T-helper 17 cell (primary cell): ENCODE measurements at places on chromosomes 12 and 14. TPM values are rescaled to one million over a fixed set of nuclear protein-coding genes. Genes with fewer than 3 reads are reported as not detected.

Gene KRT74
- total RNA-seq = not detected

GRCh38 chr14:99780690-99781089 is 12.5 kb upstream of the EML1 start:
- no peak for DNase-seq

Gene GNS
- 22.4 TPM for total RNA-seq

- DNase-seq = no peak
Observed at GRCh38 chr12:74317741-74318140, 219.9 kb upstream of the ATXN7L3B start.

Gene ENDOU
- total RNA-seq = 0.12 TPM

Gene ABCC9
- not detected for total RNA-seq

- peak; percentile 3 for DNase-seq
Observed at GRCh38 chr14:100620255-100621100, 33.3 kb upstream of the BEGAIN start.

Gene NFYB
- total RNA-seq = 11.7 TPM

- no peak for DNase-seq
Observed at GRCh38 chr12:108333898-108334699, 5.0 kb downstream of the CMKLR1 start.

- DNase-seq = no peak
Observed at GRCh38 chr12:53551889-53552291, 44.6 kb upstream of the NPFF start.

GRCh38 chr14:37203423-37203822 is 5.7 kb downstream of the MIPOL1 start:
- DNase-seq = no peak

GRCh38 chr14:61603736-61604135 is 91.6 kb upstream of the HIF1A start:
- no peak for DNase-seq

DNA sequence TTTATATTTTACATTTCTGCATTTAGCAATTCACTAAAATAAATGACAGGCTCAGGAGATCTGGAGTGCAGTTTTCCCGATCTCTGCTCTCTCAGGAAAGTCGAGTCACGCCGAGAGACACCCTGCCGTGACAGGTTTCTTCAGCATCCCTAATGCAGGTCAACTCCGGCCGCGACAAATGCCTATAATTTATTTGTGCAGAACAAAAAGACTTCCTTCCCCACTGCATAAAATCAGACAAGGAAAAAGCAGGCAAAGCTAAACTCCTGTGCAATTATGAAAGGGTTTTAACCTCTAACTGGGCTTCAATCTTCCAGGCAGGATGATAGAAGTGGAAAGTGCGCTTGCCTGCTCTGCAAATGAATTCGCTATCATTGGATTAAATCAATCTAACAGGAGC is 28.1 kb downstream of the SPRING1 start:
- DNase-seq = no peak

Gene SLC7A7
- 0.55 TPM for total RNA-seq

DNA sequence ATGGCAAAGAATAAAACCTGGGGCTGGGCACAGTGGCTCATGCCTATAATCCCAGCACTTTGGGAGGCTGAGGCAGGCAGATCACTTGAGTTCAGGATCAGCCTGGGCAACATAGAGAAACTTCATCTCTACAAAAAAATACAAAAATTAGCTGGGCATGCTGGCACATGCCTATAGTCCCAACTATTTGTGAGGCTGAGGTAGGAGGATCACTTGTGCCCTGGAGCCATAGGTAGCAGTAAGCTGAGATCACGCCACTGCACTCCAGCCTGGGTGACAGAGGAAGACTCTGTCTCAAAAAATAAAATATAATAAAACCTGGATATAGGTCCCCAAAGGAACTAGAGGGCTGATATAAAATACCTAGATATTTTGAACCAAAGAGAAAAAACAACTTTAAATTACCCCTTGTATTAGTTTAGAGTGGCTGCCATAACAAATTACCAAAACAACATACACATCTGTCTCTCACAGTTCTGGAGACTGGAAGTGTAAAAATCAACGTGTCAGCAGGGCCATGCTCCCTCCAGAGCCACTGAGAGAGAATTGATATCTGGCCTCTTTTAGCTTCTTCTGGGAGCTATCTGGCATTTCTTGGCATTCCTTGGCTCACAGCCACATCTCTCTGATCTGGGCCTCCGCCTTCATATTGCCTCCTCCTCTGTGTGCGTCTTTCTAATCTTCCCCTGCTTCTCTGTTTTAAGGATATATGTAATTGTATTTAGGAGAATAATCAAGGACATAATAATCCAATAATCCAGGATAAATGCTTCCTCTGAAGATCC is 47.9 kb upstream of the ATF7IP start:
- DNase-seq = no peak

- no peak for DNase-seq
Observed at GRCh38 chr12:38547586-38547985, 231.0 kb downstream of the ALG10B start.

Gene LALBA
- not detected for total RNA-seq

Gene ANKRD33
- total RNA-seq = not detected

DNA sequence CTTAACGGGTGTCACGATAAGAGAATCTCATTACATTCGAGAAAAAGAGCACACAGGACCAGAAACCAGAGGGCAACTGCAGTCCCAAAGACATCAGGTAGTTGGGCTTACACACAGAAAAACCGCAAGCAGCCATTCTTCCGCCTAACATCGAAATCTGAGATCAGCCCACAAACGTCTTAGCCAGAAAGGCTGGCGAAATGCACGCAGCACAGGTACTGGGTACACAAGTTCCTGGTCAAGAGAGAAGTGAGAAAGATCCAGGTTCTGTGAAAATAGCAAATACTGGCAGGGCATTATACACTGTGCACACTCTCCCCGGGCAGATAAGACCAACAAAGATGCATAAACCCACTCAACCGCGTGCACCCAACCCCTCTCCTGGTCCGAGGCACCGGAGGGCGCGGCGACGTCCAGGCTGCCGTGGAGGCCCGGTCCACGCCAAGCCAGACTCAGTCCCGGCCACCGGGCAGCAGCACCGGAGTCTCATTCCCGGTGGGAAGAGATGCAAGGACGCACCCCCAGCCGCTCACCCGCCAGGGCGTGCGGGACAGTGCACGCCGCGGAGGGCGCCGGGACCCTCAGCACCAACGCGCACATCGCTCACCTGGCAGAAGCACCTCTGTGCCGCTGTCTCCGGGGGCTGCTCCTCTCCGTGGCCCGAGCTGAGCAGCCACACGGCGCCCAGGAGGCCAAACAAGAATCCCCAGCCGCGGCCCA is 437 bp downstream of the ERO1A start:
- DNase-seq = peak; percentile 39

Gene PLEK2
- 2.1 TPM for total RNA-seq

DNA sequence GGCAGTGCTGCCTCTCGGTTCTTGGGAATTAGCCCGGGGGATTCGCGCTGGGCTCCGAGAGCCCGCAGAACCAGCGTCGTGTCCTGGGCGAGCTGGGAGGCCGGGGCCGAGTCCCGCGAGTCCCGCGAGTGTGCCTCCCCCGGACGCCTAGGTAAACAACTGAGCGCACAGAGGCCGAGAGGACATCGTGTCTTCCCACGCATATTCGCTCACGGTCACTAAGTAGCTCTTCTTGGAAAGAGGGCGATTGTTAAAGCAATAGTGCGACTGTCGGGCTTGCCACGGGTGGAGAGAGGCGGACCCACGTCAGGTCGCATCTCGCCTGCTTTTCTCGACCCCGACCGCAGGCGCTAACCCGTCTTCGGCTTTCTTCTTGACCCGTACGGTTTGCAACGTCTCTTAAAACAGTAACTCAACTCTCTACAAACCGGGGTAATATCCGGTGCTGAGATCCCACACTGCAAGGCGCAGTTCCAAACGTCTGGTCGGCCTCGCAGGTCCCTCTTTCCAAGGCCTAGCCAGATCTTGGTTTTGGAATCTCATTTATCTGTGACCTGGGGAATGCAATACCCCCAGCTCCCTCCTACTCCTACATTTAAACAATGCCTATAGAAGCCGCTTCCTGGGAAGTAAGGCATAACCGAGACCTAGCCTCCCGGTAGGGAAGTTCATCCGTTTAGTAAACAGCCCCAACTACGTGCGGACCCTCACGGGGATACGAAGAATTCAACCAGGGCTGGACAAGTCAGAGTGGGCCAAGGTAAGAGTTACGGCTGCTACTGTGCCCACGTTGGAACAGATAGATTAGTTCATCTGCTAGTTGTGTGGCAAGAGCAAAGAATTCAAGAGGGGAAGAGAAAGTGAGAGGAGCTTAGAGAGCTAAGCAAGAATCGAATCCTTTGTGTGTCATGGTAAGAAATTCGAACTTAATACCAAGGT is 736 bp upstream of the PHLDA1 start:
- no peak for DNase-seq

GRCh38 chr12:120352117-120352516 is 16.8 kb downstream of the MSI1 start:
- no peak for DNase-seq

- DNase-seq = no peak
Observed at GRCh38 chr12:80356097-80356496, 87.9 kb upstream of the PTPRQ start.

Gene SYNDIG1L
- not detected for total RNA-seq

DNA sequence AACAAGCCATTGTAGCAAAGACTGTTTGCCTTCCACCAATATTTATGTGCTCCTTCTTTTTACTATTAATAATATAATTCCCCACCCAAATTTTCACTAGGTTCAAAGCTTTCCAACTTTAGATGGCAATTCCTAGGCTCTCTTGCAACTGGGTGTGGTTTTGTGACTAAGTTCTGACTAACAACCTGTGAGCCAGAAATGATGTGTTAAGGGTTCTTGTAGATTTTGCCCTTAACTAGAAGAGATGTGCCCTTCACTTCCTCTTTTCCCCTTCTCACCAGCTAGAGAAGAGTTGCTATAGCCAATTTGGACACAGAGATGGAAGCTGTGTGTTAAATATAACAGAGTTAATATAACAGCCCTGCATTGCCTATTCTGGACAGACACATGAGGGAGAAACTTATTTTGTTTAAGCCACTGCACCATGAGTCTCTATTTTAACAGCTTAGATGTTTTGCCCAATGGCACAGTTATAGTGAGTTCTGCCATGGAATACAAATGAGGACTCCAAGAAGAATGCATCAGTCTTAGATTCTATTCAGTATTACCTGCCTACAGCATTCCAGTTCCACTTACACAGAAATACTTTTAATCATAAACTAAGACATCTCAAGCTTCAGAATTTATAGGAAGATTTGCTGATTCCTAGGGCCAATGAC is 216.2 kb downstream of the DUSP6 start:
- no peak for DNase-seq

GRCh38 chr14:86858031-86858430 is 1135.0 kb downstream of the GALC start:
- DNase-seq = no peak

Gene CLEC4D
- total RNA-seq = not detected

GRCh38 chr14:102683399-102684297 is 91.2 kb downstream of the RCOR1 start:
- DNase-seq = no peak

GRCh38 chr14:48350971-48351370 is 675.6 kb upstream of the MDGA2 start:
- DNase-seq = no peak

- DNase-seq = no peak
Observed at GRCh38 chr14:76827696-76828296, 1.6 kb downstream of the LRRC74A start.

Gene NRL
- total RNA-seq = 3.2 TPM

DNA sequence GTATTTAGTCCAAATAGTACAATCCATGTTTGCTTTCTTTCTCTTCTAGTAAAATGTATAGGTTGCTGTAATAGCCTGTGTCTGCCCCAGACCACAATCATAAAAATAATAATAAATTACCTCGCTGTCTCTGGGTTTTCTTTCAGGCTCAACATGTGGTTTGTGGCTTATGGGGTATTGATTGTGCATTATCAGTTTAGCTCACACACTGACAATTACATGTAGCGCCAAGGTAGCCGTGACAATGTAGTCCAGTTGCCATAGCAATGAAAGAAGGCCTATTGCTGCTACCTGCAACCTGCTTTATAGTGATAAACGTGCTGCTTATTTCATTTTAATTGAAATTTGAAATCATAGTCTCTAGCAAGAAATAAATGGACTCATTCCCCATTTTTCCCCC is 1009.8 kb downstream of the NRXN3 start:
- DNase-seq = no peak

DNA sequence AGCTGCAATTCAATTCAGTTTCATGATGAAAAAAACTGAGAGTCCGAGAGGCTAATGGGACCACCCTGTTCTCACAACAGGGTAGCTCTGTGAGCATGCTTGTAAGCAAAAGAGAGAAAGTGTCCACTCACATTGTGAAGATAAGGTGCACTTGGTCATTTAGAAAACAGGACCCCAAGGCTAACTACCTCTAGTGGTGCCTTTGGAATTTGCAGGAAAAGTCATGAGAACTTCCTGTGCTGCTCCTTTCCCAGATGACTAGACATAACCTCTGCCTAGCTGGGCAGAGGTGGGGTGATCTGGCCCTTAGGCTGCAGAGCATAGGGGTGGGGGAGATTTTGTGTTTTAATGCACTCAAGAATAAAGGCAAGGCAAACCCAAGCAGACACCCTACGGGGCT is 118.9 kb downstream of the STAB2 start:
- DNase-seq = no peak

Gene TMEM52B
- total RNA-seq = not detected

DNA sequence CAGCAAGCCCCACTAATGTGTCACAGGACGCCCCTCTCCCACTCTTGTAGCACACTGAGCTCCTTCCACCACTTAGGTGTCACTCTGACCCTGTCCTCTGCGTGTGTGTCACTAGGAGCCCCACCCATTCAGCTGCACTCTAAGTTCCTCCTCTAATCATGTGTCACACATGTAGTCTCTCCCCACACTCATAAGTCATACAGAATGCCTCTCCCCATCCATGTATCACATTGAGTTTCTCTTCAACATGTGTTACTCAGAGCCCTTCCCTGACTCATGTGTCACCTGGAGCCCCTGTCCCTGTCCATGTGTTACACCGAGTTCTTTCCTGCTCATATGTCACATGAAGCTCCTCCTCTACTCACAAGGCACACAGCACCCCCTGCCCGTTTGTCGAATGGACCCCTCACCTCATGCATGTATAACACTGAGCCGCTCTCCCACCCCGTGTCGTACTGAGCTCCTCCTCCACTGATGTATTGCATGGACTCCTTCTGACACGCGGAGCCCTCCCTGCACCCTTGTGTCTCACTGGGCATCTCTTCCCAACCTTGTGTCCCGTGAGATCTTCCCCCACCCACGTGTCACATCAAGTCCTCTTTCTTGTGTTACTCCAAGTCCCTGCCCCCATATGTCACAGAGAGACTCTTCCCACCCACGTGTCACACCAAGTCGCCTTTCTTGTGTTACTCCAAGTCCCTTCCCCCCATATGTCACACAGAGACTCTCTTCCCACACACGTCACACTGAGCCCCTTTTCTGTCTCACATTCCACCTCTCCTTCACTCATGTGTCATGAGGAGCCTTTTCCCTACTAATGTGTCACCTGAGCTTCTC is 31.0 kb downstream of the RTL1 start:
- DNase-seq = no peak

GRCh38 chr14:37413504-37414003 is 181.5 kb downstream of the FOXA1 start:
- DNase-seq = no peak

DNA sequence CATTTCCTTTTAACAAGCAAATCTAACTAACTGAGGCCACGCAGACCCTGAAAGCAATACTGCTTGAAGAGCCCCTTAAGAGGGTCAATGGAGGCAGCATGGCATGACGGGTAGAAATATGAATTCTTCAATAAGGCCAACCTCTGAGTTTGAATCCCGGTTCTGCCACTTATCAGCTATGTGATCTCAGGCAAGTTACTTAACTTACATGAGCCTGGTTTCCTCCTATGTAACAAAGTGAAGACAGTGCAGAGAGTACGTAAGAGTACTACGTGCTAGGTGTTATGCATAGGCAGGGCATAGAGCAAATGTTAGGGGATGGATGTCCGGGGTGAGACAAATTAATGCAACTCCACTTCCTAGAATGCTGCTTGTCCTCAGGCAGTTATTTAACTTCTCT is 4.7 kb downstream of the HOMEZ start:
- no peak for DNase-seq
